Left lobe of liver (tissue), 2 donors: ENCODE measurements at places on chromosomes 16 and 17. TPM values are rescaled to one million over a fixed set of nuclear protein-coding genes. Genes with fewer than 3 reads are reported as not detected.

The ZG16 gene
- 1.3 TPM for total RNA-seq

The GLP2R gene
- 0.68 TPM for total RNA-seq

The RPL38 gene
- total RNA-seq: 271 TPM

The ATF7IP2 gene
- 29.7 TPM for total RNA-seq

The ITGAD gene
- total RNA-seq: 0.70 TPM

The PAM16 gene
- 41.0 TPM for total RNA-seq

The ZPBP2 gene
- not detected for total RNA-seq

The MYBBP1A gene
- 18.5 TPM for total RNA-seq

The FNDC8 gene
- total RNA-seq: not detected

The FOXF1 gene
- 1.7 TPM for total RNA-seq

The NOD2 gene
- total RNA-seq: 0.68 TPM

The TMEM204 gene
- 7.2 TPM for total RNA-seq

The ALOX12B gene
- total RNA-seq: not detected

The CNGB1 gene
- total RNA-seq: not detected

The HBM gene
- 0.40 TPM for total RNA-seq

The HSPB9 gene
- total RNA-seq: 1.1 TPM

The EME1 gene
- 0.13 TPM for total RNA-seq

The TP53TG3C gene
- not detected for total RNA-seq

The CCDC92B gene
- not detected for total RNA-seq

The RCVRN gene
- total RNA-seq: not detected

The POLR3E gene
- total RNA-seq: 26.1 TPM

The HBZ gene
- 0.81 TPM for total RNA-seq

The SSTR5 gene
- total RNA-seq: not detected

The C17orf78 gene
- total RNA-seq: not detected

The ABCC1 gene
- total RNA-seq: 2.5 TPM

The DYNLRB2 gene
- total RNA-seq: not detected

The CCL22 gene
- 0.40 TPM for total RNA-seq
